AG08396 (cell line): ENCODE measurements at places on chromosomes 1 and 21.

- no peak for DNase-seq
Measured at GRCh38 chr1:54705153-54705552, 10.5 kb upstream of the TTC4 start.

DNA sequence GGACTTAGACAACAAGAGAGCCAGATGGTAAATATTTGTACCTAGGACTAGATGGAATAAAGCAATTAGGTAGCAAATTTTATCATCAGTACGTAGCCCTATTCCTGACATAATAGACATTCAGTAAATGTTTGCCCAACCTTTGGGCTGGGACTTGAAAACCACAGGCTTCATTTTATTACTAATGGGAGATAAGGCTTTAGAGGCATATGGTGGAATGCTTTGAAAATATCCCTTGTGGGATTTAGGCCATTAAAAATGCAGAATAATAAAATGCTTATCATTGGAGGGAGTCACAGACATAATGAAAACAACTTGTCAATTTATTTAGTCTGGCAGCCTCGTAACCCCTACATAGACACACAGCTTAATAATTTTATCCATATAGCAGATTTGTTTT is 296.1 kb upstream of the SPAG17 start:
- no peak for DNase-seq

GRCh38 chr1:18041102-18041501 is 66.5 kb upstream of the IGSF21 start:
- no peak for DNase-seq

GRCh38 chr21:37427221-37427620 is 60.6 kb downstream of the DYRK1A start:
- DNase-seq, result no peak

DNA sequence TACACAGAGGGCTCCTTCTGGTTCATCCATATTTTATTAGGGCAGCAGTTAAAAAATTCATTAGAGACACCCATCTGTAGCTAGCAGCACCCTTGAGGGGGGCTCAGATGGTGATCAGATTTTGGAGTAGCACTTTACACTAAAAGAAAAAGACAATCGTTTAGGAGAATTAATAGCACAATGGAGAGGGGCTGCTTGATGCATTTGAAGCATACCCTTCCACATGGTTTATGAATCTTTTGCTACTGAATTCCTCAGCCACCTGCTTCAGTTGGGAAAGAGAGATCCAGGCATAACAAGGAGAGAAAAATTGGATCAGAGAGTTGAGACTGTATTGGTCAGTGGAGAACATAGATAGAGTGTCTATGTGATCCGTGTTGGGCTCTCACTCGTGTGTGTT is 54.4 kb downstream of the DISC1 start:
- no peak for DNase-seq

GRCh38 chr1:212914789-212915188 is 35.6 kb upstream of the VASH2 start:
- no peak for DNase-seq

- DNase-seq, result no peak
Measured at GRCh38 chr1:105138458-105138893, 1388.8 kb downstream of the AMY1C start.
